Ovary (tissue), 10 donors: ENCODE measurements at places on chromosomes 16 and 17. TPM values are rescaled to one million over a fixed set of nuclear protein-coding genes. Genes with fewer than 3 reads are reported as not detected.
A peak's percentile ranks its signal among the peaks of the same experiment; 100 is the strongest.

GRCh38 chr17:35738519-35739133 lies 7.2 kb downstream of the RASL10B start:
- DNase-seq: no peak

GRCh38 chr17:3802461-3803307 lies 1.7 kb upstream of the ITGAE start:
- peak; percentile 85 for DNase-seq

DNA sequence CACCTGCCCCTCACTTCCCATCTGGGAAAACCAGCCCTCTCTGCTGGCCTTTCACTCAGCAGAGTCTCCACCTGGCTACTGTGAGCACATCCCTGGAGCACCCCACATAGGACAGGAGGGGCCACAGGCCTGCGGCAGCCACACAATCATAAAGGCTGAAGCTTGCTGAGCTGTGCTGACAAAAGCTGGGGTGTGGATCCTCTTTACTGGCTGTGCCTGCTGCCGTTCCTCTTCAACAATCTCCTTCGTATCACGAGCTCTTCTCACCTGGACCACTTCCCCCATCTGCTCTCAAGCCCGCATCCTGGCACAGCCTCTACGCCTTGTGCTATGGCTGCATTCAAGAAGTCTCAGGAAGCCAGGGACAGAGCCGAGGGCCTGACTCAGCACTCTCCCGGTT lies 86.1 kb downstream of the ZNF778 start:
- DNase-seq: no peak

DNA sequence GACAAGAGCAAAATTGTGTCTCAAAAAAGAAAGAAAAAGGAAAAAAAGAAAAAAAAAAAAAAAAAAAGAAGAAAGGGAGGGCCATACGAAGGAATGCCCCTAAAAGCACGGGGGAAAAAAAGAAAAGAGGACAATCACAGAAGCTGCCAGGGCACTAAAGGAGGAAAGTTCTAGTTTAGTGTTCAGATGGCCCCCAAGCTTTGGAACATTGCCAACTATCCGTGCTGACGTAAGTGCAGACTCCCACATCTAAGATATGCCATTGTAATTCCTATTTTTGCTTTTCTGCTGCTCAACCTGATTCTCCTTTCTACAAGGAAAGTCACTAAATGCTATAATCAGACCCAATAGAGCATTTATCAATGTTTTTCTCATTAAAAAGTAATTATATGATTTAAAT lies 842.1 kb downstream of the KCNJ2 start:
- DNase-seq: no peak

GRCh38 chr17:81928544-81929252 lies 1.2 kb upstream of the MAFG start:
- DNase-seq: no peak

DNA sequence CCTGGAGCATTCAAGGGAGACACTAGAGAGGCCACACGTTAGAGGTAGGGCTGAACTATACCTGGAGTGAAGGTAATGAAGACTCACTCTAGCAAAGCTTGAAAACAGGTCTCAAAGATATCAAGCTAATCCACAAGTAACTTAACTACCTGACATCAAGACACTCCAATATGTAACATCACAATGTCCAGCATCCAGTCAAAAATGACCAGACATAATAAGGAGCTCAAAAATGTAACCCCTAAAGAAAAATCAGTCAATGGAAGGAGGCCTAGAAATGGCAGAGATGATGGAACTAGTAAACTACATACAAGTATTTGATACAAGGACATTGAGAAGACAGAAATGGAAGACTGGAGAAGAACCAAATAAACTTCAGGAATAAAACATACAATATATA lies 6.0 kb downstream of the TEKT3 start:
- no peak for DNase-seq

DNA sequence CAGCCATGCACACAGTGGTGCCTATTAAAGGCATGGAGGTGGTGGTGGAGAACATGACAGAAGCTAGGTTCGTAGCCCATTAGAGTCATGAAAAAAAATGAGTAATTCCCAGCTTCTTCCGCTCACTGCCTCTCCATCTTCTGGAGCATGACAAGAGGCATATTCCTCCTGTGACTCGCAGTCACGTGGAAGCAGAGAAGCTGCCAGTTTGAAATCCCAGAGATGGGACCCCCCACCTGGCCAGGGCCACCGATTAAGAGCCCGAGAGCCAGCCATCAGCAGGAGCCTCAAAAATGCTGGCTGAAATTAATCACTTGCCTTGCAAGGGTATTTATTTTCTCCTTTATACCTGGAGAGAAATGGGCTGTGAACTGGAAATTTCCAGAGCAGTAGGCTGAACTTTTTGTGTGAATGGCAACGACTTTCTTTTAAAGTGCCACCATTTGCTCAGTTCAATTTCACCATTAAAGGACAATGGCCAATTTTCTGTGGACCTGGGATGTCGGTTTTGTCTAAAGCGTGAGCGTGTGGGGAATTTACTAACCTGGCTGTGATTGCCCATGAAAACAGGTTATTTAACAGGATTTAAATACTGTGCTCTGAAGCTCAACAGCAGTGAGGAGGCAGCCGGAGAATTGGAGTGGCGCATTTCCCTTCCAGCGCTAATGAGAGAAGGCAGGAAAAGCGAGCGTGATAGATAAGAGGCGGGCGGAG lies 189.7 kb upstream of the SDK2 start:
- no peak for DNase-seq

GRCh38 chr17:40073454-40074174 lies 10.8 kb downstream of the THRA start:
- no peak for DNase-seq

The TOX3 gene
- total RNA-seq: 2.1 TPM

The YBX2 gene
- 1.8 TPM for total RNA-seq
